ENCODE measurements at places on chromosomes 1 and 21. TPM values are rescaled to one million over a fixed set of nuclear protein-coding genes. Genes with fewer than 3 reads are reported as not detected.

DNA sequence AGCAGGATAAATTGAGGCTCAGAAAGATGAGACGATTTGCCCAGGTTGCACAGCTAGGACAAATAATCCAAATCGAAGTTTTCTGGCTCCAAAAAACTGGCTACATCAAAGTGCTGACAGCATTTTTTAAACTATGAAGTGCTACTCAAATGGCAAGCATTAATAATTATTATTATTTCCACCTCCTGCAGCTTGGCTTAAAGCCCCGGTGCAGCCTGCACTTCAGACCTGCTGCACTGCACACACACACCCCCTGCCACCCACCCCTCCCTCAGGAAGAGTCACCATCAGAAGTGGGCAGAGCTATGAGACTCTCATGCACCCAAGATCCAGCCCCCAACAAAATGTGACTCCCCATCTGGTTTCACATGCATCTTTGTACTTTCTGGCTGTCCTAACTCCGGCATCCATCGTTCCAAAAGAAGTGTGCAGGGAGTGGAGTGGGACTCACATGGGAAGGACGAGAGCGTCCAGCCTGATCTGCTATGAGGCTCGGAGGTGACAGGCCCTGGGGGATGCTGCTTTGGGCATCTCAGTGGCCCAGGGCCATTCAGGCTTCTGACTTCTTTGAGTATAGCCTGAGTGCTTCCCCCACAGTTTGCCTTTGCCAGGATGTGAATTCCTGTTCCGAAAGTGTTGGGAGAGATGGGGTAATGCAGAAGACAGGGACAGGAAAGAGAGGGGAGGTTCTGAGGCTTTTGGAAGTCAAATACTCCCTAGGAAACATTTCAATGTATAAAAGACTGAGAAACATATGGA, 65.0 kb upstream of the FAM20B start:
- DNase-seq: no peak

- DNase-seq: no peak
Measured at GRCh38 chr1:25744636-25745425, 55.2 kb upstream of the SELENON start.

DNA sequence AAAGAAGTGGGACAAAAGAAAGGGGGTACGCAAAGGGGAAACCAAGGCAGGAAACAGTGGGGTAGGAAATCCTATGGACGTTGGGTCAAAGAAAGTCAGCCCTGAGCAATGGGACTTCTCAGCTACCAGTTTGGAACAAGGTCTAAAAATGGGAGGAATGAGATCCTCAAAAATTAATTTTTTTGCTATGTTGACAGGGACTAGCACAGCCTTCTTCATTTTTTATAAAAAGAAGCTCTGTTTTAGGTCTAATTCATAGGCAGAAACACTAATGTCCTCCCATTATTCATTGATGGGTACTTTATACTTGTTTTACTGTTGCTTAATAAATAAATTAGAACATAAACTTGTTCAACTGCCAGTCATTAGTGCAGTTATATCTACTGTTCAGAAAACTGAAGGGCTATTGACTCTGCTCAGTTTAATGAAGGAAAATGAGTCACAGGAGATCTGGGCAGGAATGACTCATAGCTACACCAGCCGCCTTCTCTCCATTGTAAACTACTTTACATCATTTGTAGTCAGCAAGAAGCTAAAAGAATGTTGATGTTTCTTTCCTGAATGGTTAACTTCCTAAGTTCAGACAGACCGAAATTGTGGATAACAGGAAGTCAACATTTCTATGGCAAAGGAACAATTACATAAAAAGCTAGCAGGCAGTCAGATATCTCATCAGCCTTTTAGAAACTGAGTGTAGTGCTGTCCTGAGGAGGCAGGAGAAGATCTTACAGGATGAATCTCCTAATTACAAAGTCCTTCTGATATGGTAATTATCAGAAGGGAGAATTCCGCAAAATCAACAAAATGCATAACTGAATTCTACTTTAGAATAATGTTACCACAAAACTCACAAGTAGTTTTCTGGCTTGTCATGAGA, 356.4 kb upstream of the PKN2 start:
- DNase-seq: peak; percentile 74

The GJB3 gene
- not detected for total RNA-seq

- no peak for DNase-seq
Measured at GRCh38 chr21:34790341-34790740, 121.5 kb downstream of the CLIC6 start.

DNA sequence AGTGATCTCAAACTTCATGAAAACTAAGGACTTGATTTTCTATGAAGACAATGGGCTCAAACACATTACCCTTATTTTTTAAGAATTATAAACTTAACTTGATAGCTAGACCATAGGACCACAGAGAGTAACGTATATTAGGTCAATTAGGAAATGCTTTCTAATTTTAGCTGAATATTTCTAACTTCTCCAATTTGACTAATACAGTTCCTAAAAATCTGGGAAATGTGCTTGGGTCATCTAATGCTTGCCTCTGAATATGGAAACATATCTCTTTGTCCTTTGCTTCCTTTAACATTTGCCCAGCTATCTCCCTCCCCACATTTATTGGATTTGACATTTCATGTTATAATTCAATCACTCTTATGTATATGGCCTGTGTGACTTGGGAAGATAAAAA, 141.4 kb downstream of the LHX8 start:
- DNase-seq: no peak

Data from Daoy (cell line).